ENCODE measurements at places on chromosomes 13 and 19.

DNA sequence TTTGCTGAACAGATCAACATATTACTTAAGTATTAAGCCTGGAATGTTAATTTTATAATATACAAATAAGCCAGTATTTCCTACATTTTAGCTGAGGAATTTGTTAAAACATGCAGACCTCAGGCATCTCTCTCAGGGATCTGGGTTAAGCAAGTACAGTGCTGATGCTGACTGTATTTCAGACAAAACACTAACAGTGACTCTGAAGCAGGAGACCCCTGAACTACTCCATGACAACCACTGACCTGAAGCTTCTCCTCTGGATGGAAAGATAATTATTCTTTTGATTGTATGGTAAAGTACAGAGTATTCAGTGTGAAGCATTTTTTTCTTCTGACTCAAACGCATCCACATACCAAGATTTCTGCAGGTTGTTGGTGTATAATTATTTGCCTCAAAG is 680.8 kb downstream of the LIG4 start:
- DNase-seq: no peak

- no peak for DNase-seq
Measured at GRCh38 chr19:10812902-10813404, 23.1 kb downstream of the TMED1 start.

- DNase-seq: no peak
Measured at GRCh38 chr13:112664501-112665203, 25.2 kb upstream of the ATP11A start.

GRCh38 chr19:8615813-8616596 is 5.5 kb upstream of the ADAMTS10 start:
- DNase-seq: no peak

DNA sequence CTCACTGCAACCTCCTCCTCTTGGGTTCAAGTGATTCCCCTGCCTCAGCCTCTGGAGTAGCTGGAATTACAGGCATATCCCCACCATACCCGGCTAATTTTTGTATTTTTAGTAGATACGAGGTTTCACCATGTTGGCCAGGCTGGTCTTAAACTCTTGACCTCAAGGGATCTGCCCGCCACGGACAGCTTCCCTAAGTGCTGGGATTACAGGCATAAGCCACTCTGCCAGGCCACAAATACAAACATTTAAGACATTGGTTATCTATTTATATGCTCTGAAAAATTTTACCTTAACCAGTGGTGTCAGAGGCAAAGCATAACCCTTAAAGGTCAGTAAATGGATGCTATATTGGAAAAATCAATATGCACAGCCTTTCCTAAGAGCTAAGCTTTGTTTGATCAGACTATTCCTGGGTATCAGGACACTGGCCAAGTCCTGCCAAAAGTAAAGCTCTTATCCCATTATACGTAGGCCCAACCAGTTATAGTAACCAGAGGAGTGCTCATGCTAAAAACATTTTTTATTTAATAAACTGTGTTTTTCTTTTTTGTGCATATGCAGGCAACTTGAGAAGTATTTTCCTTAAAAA is 56.4 kb upstream of the STARD13 start:
- DNase-seq: no peak

DNA sequence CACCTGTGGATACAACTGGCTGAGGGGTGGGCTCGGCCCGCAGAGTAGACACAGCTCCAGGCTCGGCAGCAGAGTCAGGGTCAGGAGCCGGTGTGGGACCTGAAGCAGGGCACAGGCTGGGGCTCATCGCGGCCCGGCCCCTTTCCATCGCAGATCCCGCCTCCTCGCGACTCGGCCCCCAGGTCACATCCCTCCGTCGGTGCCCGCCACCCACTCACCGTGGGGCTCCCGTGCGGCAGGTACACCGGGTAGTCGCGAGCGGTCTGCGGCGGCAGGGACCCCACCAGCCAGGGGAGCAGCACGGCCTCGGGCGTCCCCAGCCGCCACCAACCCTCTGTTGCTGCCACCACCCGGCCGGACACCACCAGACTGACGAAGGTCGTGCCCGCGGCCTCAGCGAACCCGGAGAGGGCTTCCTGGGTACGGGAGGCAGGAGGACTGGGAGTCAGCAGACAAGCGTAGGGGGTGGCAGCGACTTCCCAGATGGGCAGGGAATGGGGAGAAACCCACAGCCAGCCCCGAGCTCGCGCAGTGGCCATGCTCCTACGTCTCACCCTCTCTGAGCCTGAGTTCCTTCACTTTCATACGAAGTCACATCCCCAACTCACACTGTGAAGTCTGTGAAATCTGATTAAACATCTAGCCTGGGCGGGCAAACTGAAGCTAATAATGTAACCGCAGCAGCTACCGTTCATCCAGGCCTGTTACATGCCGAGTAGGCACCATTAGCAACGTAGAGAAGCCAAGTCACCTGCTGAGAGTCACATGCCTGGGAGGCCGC is 3.7 kb downstream of the FUZ start:
- no peak for DNase-seq

DNA sequence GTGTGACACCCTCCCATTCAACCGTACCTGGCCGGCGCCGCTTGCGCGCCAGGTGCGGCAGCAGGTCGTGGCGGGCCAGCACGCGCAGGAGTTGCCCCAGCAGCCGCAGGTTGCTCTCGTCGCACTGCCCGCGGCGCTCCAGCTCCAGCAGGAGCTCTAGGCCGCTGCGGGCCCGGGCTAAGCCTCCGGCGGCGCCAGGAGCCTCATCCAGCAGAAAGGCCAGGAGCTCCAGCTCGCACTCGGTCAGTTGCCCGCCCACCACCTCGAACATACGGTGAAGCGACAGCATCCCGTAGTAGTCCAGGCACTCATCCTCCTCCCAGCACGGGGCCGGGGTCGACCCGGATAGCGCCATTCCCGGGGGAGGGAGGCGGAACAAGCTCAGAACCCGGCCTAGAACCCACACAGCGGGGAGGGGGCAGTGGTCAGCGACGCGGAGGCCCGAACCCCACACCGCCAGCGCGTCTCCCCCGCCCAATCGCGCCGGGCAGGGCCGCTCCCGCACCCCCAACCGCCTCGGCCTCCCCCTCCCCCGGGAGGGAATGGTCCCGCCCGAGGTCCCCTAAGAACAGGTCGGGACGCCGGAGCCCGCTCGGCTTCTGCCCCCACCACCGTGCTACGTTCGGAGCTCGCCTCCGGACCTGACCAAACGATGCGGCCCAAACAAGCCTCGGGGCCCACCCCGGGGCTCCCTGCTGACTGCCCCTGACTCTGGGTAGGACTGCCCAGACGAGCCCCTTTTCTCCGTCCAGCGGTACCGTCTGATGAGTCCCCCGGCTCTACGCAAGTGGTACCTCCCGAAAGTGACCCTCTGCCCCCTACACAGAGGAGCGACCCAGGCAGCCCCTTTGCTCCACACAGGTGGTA is 591 bp downstream of the DEDD2 start:
- no peak for DNase-seq

- DNase-seq: no peak
Measured at GRCh38 chr13:113668491-113668971, 1.5 kb downstream of the GRK1 start.

- DNase-seq: no peak
Measured at GRCh38 chr19:12786141-12786870, 5.0 kb upstream of the JUNB start.

DNA sequence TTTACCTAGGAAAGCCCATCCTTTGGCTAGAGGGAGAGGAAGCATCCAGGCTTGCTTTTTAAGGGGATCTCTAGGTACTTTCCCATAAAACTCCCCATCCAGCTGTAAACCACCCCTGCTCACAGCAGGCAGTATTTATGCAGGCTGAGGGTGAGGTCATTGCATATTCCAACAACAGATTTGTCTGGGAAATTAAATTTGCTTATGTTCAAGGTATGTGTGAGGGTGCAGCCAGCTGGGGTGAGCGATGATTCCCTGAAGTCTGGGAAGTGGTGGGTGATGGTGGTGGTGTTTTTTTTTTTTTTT is 96.3 kb upstream of the C1QTNF9B start:
- DNase-seq: no peak

GRCh38 chr19:13748169-13748828 is 16.0 kb upstream of the MRI1 start:
- DNase-seq: no peak

DNA sequence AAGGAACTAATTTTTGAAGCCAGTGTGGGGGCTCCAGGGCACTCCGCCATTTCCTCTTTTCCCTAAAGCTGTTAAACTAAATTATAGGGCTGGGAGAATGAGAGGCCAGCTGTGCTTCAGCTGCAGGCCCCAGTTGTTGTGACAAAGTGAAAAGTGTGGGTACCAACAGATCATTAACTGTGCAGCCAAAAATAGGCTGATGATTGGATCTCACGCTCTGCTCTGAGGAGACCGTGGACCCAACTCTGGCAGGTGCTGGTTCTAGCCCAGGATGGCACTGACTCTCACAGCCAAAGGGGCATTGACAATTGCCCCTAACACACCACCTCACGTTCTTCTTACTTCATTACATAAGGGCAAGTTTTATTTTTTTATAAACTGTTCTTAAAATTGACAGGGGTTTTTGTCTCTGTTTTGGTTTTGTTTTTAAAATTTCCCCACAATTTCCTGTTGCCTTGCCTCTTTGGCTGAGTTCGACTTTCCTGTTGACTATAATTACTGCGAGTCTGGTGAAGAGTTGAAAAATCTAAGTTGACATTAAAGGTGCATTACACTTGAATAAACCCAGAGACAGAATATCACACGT is 391.0 kb downstream of the FGF9 start:
- no peak for DNase-seq

- DNase-seq: no peak
Measured at GRCh38 chr19:33231511-33231910, 5.9 kb upstream of the SLC7A10 start.

- no peak for DNase-seq
Measured at GRCh38 chr13:50927701-50928100, 18.1 kb downstream of the RNASEH2B start.

DNA sequence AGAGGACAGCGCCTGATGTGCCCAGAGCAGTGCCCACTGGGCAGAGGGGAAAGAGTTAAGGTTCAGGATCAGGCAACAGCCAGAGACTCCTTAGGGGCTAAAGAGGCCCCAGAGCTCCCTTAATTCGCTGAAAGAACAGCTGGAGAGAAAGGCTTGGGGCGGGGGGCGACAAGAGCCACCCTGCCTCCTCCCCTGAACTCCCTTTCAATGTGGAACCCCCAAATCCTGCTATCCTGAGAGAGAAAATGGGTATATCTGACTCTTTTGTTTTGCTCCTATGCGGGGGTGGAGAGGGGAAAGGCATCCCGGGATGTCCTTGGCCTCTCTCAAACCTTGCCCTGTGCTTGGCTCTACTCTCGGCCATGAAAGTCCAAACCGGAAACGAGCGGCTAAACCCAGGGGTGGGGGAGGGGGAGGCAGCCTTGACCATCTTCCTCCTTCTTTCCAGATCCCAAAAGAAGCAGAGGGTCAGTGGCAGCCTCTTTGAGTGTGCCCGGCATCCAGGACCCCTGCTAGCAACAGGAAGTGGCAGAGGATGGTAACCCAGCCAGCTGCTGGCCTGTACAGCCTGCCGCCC is 4.7 kb downstream of the PRKACA start:
- no peak for DNase-seq

GRCh38 chr13:110396913-110397381 is 89.9 kb downstream of the COL4A2 start:
- no peak for DNase-seq

GRCh38 chr13:64855506-64855905 is 2374.6 kb downstream of the PCDH9 start:
- DNase-seq: no peak

GRCh38 chr13:39336207-39336606 is 266.8 kb downstream of the LHFPL6 start:
- DNase-seq: no peak

DNA sequence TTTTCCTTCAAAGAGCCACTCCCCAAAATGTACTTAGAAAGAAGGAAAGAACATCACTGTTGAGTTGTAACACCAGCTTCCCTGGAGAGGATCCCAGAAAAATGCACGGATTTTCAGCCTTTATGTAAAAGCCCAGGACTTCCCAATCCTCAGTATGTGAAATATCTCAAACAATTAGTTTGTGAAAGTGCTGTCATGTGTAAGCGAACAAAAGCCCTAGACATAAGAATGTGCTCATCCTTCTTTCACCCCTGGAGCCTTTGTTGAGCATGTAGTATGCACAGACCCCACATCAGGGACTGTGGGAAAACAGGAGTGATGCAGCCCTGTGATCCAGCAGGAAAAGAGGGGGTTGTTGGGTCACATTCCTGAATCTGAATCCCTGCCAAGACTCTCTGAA is 441.4 kb upstream of the ZNF507 start:
- DNase-seq: no peak

DNA sequence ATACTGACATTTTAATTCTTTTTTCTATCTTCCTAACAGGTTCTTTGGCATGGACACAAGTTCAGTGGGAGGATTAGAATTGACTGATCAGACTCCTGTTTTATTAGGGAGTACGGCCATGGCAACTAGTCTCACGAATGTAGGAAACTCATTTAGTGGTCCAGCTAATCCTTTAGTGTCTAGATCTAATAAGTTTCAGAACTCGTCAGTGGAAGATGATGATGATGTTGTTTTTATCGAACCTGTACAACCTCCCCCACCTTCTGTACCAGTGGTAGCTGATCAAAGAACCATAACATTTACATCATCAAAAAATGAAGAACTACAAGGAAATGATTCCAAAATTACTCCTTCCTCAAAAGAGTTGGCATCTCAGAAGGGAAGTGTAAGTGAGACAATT is 34.5 kb downstream of the ZMYM2 start:
- no peak for DNase-seq

- DNase-seq: no peak
Measured at GRCh38 chr19:4606921-4607678, 32.2 kb upstream of the TNFAIP8L1 start.

- DNase-seq: no peak
Measured at GRCh38 chr13:113186061-113186900, 22.2 kb downstream of the PCID2 start.

DNA sequence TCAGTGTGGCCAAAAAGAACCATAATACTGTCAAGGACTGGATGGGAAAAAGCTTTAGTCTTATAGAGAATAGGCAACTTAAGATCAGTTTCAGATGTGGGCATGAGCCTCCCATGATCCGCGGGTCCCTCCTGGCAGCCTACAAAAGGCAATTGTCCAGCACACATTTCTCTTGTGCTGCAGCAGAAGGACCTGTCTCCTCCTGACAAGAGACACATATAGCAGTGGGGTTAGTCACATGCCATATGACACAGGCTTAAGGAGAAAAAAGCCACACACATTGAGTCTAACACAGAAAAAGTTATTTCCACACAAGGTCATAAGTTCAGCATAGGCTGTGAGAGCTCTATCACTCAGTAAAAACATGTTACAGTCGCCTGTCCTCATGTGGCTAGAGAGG is 1378.7 kb upstream of the PRR20A start:
- no peak for DNase-seq

- DNase-seq: no peak
Measured at GRCh38 chr13:45441633-45442032, 23.1 kb upstream of the COG3 start.

GRCh38 chr19:10812196-10812595 is 23.8 kb downstream of the TMED1 start:
- DNase-seq: no peak

- DNase-seq: no peak
Measured at GRCh38 chr19:40147693-40148347, 43.4 kb upstream of the MAP3K10 start.

DNA sequence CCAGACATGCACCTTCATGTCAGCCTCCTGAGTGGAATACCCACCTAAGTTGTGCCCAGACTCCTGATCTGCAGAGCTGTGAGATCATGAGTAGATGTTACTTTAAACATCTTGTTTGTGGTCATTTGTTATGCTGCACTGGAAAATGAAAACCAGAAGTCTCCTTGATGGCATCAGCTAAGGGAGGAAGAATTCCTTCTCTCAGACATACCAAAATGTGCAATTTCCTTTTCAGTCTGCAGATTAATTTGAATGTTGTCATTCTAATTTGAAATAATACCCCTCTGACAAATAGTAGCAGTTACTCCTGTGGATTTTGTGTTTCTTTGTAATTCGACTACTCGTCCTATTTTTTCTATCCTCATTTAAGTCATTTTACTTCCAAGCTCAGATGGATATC is 59.3 kb downstream of the ITGBL1 start:
- DNase-seq: no peak
